NCI-H1436 (cell line): ENCODE measurements at places on chromosomes 6 and 20.

GRCh38 chr6:50966986-50967385, 148.3 kb downstream of the TFAP2B start:
- DNase-seq = no peak

DNA sequence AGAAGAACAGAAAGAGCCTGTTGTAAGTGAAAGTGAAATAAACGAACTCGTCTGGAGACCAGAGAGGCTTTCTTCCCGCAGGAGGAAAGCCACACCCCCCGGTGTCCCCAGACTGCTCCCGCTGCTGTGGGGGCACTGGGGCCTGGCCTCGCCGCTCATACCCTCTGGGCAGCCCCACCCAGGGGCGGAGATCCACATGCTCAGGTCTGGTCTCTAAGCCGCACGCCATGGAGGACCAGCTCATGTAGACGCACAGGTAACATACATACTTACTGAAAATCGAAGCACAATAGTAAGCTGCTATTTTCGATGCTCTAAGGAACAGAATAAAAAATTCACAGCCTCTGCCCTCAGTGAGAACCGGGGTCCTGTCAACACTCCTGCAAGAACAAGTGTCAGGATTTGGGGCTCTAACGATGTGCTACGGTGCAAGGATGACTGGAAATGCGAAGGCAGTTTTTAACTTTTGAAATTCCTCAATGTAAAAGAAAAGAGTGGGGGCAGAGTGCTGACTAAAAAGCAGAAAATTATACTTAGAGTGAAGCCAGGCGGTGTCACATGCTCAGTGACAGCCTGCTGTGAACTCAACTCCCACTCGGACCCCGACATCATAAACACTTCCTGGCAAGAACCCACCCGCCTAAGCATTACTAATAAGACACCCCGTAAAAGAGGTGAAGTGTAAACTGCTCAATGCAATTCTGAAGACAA, 110.5 kb downstream of the IRF4 start:
- no peak for DNase-seq

- no peak for DNase-seq
Observed at GRCh38 chr6:11275598-11275997, 43.1 kb upstream of the NEDD9 start.

DNA sequence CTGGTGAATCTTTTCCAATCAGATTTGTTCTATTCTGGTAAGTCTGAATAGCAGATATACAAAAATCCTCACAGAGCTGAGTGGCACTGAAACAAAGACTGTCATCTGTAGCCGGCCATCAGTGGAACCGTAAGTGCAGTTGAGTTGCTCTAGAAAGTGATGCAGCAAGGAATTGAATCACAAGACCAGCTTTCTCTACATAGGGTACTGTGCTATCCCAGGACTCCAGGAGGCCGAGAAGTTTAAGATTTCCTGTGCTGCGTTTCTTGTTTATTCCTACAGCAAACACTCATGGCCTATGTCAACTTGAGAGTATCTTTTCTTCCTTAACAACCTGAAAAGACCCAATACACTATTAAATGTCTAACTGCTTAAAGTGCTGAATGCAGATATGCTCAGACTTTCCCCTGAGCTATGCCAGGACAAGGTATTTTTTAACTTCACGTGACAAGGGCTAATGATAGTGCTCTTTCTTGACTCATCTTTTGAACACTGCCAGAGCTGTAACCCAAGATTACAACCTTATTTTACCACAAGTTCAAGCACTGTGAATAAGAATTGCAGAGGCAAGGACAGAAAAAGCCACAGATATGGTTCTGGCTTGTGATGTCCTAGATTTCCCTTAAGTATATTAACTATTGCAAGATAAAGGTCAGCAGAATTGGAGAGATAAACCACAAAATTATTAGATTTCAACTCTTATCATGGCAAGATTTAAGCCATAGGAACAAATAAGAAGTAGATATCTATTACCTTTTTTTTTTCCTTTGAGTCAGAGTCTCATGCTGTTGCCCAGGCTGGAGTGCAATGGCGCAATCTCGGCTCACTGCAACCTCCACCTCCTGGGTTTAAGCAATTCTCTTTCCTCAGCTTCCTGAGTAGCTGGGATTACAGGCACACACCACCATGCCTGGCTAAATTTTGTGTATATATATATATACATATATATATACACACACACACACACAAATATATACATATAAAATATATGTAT, 71.6 kb downstream of the GJA1 start:
- no peak for DNase-seq

GRCh38 chr6:61606500-61606899, 679.5 kb downstream of the KHDRBS2 start:
- no peak for DNase-seq

DNA sequence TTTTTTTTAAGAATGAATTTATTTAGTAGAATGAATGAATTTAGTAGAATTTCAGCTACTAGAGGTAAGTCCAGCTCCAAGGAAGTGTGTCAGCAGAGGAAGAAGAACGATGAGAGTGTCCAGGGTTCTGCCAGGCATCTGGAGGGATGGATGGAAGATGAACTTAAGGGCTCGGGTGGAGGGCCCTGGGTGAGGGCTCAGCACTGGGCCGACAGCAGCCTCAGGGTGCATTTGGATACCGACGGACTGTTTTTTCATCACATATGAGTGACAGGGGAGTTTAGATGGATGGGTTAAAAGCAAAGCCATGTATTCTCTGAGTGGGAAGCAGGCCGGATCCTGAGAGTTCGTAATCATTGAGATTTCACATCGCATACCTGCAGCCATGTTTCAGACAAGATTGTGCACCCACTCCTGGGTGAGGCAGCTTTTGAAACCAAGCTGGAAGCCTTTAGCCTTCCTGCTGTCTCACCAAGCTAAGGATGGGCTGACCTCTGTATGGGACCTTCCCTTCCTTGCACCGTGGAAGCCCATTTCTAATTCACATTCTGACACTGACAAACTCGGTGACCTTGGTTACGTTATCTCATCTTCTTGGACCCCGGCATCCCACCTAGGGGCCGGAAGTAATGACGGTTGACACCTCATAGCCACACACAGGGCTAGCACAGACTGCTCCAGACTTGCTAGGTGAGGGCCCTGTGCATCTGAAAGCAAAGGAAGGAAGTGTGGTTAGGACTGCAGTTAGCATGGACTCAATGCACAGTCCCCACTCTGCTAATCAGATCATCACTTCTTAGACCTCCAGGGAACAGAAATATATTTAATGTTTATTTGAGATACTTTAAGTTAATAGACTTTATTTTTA, 228.5 kb downstream of the SLC24A3 start:
- no peak for DNase-seq
